ENCODE measurements at places on chromosomes 7 and 10. TPM values are rescaled to one million over a fixed set of nuclear protein-coding genes. Genes with fewer than 3 reads are reported as not detected.

DNA sequence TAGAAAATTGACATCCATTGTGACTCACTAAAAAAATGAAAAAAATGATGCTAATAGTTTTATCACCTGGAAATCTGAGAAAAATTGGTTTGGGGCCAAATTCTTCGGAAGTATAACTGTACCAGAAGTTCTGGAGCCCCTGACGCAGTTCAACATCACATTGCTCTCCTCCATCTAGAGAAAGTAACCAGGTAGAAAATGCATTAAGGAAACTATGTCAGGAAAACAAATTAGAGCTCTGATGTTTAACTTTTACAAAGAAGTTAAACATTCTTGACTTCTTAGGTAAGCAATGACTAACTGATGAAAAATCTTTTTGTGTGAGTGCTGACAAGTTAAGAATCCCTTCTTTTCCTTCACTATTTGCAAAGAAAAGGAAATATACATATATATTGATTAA lies 61.1 kb upstream of the TMEM196 start:
- H3K36me3 ChIP-seq: no peaks in the 10 kb centered on the region
- H3K4me1 ChIP-seq: no peaks in the 10 kb centered on the region
- no peak overlapping the region for H3K4me3 ChIP-seq
- no peaks in the 10 kb centered on the region for H3K27me3 ChIP-seq

GRCh38 chr10:4189281-4189680 lies 404.3 kb upstream of the KLF6 start:
- no peaks in the 10 kb centered on the region for H3K36me3 ChIP-seq
- no peak overlapping the region for H3K27ac ChIP-seq
- H3K4me1 ChIP-seq: no peaks in the 10 kb centered on the region
- no peak for DNase-seq

- H3K36me3 ChIP-seq: no peaks in the 10 kb centered on the region
- no peak overlapping the region for H3K27ac ChIP-seq
- H3K27me3 ChIP-seq: no peaks in the 10 kb centered on the region
- no peak overlapping the region for H3K4me3 ChIP-seq
- no peaks in the 10 kb centered on the region for H3K4me1 ChIP-seq
- no peak for DNase-seq
Measured at GRCh38 chr10:123783296-123783695, 108.3 kb downstream of the CPXM2 start.

DNA sequence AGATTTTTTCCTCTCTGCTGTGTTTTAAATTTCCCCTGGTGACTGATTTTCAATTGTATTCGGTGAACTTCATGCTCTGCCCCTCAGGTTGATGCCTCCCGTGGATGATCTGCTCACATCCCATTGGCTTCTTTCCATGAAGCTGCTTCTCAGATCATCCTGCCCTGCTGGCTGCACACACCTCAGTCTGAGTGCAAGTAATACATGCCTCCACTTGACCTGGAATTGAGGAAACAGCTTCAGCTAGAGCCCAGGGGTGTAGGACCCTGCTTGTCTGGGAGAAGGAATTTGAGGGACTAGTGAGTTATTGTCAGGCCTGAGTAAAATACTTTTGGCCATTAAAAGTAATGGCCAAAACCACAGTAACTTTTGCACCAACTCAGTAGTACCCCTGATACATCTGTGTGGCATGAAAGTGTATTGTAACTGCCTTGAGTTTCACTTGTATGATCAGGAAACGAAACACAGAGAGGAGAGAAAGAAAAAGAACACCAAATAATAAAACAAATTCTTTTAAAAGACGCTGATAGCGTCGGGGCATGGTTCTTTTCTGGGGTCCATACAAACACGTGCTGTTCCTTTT lies 49.4 kb downstream of the SPAM1 start:
- no peak overlapping the region for H3K27ac ChIP-seq
- no peaks in the 10 kb centered on the region for H3K36me3 ChIP-seq
- no peak for DNase-seq
- H3K27me3 ChIP-seq: no peaks in the 10 kb centered on the region

DNA sequence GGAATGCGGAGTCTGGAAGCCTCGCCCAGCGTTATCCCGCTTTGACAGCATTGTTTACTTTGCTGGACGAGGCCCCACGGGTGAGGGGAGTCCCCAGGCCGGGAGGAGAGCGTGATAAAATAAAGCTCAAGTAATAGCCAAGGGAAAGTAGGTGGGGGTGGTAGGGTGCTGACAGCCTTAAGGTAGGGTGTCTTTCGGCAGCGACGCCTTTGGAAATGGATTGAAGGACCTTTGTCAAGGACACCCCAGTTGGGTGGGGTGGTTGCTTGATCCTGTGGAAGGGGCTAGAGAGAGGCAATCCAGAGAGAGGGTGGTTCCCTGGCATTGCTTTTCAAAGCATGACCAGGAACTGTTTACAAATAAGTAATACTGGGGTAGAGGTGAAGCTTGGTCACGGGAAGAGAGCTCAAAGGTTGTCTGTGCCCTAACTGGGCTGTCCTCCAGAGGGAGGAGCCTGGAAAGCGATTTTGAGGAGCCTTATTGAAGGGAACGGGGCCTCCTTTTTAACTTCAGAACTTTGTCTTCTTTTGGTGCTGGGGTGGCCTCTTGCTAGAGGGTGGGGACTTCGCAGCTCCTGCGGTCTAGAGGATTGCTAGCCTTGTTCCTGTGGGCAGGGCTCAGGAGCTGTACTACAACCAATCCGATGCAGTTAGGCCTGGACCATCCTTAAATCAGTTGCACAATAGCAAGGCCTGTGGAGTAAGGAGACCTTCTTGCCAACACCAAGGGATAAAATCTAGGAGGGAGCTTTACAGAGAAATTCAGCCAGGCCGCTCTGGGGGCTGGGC lies 1.3 kb downstream of the EIF4EBP2 start:
- peak overlapping the region; percentile 89 for H3K4me3 ChIP-seq
- peak overlapping the region; percentile 99 for H3K27ac ChIP-seq
- H3K4me1 ChIP-seq: peaks cover 28% of the 10 kb centered on the region
- peak; percentile 84 for DNase-seq
- H3K36me3 ChIP-seq: no peaks in the 10 kb centered on the region

DNA sequence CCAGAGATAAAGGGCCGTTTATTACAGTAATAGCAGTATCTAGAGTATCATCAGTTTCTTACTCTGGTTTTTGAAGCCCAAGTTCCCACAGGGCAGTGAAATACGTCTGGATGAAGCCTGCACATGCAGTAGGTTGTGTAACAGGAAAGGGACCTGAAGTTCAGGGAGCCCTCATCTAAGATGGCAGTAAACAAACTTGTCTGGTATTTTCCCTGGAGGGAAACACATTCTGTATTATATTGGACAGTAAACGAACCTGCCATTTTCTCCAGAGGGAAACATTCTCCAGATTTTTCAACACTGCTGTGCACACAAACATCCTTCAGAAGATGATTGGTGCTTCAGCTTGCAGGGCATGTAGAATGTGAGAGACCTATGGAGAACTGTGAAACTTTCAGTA lies 189.9 kb downstream of the TFEC start:
- no peak overlapping the region for H3K27ac ChIP-seq
- DNase-seq: no peak
- H3K4me3 ChIP-seq: no peak overlapping the region
- no peaks in the 10 kb centered on the region for H3K4me1 ChIP-seq

DNA sequence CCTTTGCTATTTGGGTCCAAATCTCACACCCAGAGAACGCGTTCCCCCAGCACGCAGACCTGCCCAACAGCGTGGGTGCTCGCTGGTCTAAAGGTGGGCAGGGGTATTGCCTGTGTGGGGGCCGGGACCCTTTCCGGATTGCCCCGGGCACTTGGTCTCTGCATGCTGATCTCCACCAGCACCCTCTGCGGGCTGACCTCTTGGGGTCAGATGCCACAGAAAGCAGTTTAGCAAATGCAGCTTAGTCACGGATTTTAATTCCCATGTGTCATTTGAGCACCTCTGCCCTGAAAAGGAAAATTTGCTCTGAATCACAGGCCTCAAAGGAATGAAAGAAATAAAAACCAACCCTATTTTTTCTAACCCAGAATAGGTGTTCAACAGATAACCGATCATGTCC lies 46.7 kb downstream of the PKD1L1 start:
- H3K36me3 ChIP-seq: no peaks in the 10 kb centered on the region
- H3K4me3 ChIP-seq: no peak overlapping the region
- DNase-seq: no peak
- no peaks in the 10 kb centered on the region for H3K4me1 ChIP-seq
- no peaks in the 10 kb centered on the region for H3K27me3 ChIP-seq

DNA sequence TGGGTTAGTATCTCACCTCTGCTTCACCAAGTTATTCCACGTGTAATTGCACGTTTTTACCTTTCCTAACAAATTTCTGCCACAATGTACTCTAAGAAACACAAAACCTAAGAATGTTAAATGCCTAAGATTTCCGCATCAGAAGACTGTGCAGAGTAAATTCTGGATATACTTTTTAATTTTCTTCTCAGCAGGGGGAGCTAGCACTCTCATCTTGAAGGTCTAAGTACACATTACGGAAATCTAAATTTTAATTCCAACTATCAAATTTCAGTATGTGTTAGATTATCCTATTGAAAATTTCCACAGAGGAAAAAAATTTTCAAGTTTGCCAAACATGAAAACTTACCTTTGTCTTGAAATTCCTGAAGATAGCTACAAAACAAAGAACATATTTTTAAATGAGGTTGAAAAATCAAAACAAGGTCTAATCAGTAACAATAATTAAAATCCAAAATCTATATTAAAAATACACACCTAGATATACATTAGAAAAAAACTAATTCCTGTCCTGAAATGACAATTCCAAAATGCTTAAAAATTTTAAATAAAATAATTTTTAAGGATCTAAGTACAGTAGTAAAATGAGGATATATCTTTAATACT lies 10.5 kb downstream of the SKAP2 start:
- no peak for DNase-seq
- H3K36me3 ChIP-seq: no peaks in the 10 kb centered on the region
- H3K4me3 ChIP-seq: no peak overlapping the region
- H3K27ac ChIP-seq: no peak overlapping the region

- H3K36me3 ChIP-seq: no peaks in the 10 kb centered on the region
- no peak overlapping the region for H3K27ac ChIP-seq
- peaks cover 14% of the 10 kb centered on the region for H3K4me1 ChIP-seq
- no peak overlapping the region for H3K4me3 ChIP-seq
- DNase-seq: no peak
Measured at GRCh38 chr10:23067337-23067736, 28.0 kb upstream of the MSRB2 start.

GRCh38 chr10:18136073-18136791 lies 4.0 kb upstream of the CACNB2 start:
- no peaks in the 10 kb centered on the region for H3K27me3 ChIP-seq
- no peaks in the 10 kb centered on the region for H3K36me3 ChIP-seq
- no peaks in the 10 kb centered on the region for H3K4me1 ChIP-seq
- H3K27ac ChIP-seq: no peak overlapping the region
- no peak for DNase-seq

GRCh38 chr7:75596727-75597614 lies 104.9 kb downstream of the SPDYE5 start:
- no peak overlapping the region for H3K27ac ChIP-seq
- H3K4me3 ChIP-seq: no peak overlapping the region
- H3K27me3 ChIP-seq: no peaks in the 10 kb centered on the region
- no peak for DNase-seq
- no peaks in the 10 kb centered on the region for H3K36me3 ChIP-seq
- no peaks in the 10 kb centered on the region for H3K4me1 ChIP-seq

GRCh38 chr10:77456414-77456813 lies 181.2 kb downstream of the KCNMA1 start:
- no peak overlapping the region for H3K27ac ChIP-seq
- H3K36me3 ChIP-seq: no peaks in the 10 kb centered on the region
- no peaks in the 10 kb centered on the region for H3K27me3 ChIP-seq
- H3K4me3 ChIP-seq: no peak overlapping the region
- H3K4me1 ChIP-seq: no peaks in the 10 kb centered on the region

GRCh38 chr10:60073781-60074656 lies 167.7 kb upstream of the CCDC6 start:
- H3K4me1 ChIP-seq: no peaks in the 10 kb centered on the region
- DNase-seq: no peak
- H3K27me3 ChIP-seq: no peaks in the 10 kb centered on the region
- H3K4me3 ChIP-seq: no peak overlapping the region
- no peak overlapping the region for H3K27ac ChIP-seq

GRCh38 chr7:157357129-157358040 lies 20.6 kb downstream of the DNAJB6 start:
- H3K27ac ChIP-seq: no peak overlapping the region
- no peak for DNase-seq
- peaks cover 31% of the 10 kb centered on the region for H3K36me3 ChIP-seq
- H3K4me3 ChIP-seq: no peak overlapping the region
- H3K27me3 ChIP-seq: no peaks in the 10 kb centered on the region

DNA sequence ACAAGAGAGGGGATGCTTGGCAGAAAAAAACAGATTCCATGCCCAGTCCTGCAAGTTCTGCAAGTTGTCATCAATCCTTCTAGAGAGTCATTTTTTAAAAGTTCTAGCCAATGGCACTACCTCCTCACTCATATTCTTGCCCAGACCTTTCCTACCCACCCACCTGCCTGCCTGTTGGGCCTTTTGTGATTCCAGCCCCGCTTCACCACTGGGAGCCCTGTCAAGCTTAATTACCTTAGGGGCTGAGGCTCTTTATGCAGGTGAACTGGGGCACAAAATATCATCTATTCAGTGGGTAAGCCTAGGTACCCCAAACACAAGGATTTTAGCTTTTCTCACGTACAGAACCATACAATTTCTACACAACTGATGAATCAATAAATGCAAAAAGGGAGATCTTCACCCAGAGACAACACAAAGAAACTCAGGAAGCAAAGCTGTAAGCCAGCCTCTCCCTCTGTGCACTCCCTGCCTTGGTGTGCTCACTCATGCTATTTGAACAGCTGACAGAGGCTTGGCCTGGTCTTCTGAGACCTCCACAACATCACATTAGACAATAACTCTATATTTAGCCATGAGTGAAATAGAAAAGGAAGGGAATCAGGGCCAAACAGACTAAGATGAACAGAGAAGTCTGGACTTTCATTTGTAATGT lies 222.6 kb downstream of the HTR7 start:
- no peaks in the 10 kb centered on the region for H3K36me3 ChIP-seq
- H3K4me3 ChIP-seq: no peak overlapping the region
- no peaks in the 10 kb centered on the region for H3K27me3 ChIP-seq
- no peak overlapping the region for H3K27ac ChIP-seq

GRCh38 chr7:13262929-13263530 lies 575.6 kb downstream of the ARL4A start:
- H3K27ac ChIP-seq: no peak overlapping the region
- no peak overlapping the region for H3K4me3 ChIP-seq
- no peaks in the 10 kb centered on the region for H3K36me3 ChIP-seq
- no peak for DNase-seq
- H3K27me3 ChIP-seq: no peaks in the 10 kb centered on the region
- no peaks in the 10 kb centered on the region for H3K4me1 ChIP-seq

Gene NFE2L3
- 6.5 TPM for total RNA-seq

Gene FZD8
- total RNA-seq: 1.6 TPM

Gene HTR5A
- not detected for total RNA-seq

Gene VWDE
- total RNA-seq: 14.9 TPM

Gene LRIT2
- not detected for total RNA-seq

Gene SEMA3D
- total RNA-seq: 6.5 TPM

Gene PON3
- 2.9 TPM for total RNA-seq

Gene ANKRD30A
- not detected for total RNA-seq

Gene FOXP2
- total RNA-seq: 32.8 TPM

Data from Peyer's patch (tissue), 4 donors.